GM23338 (cell line): ENCODE measurements at places on chromosomes 16 and 17. TPM values are rescaled to one million over a fixed set of nuclear protein-coding genes. Genes with fewer than 3 reads are reported as not detected.

Gene ALKBH5
- total RNA-seq = 103 and 117 TPM in 2 replicates

Gene HSPB9
- 0.52 TPM in 1 of 2 replicates, not detected in the other for total RNA-seq

Gene SULT1A2
- 0.12 and 0.17 TPM in 2 replicates for total RNA-seq

Gene TIMP2
- 22.5 and 24.4 TPM in 2 replicates for total RNA-seq

Gene TMEM235
- total RNA-seq = not detected in 2 replicates

Gene ATP2C2
- 2.1 and 2.3 TPM in 2 replicates for total RNA-seq

Gene FGF11
- 16.6 TPM in 2 replicates for total RNA-seq

Gene TP53I13
- total RNA-seq = 28.6 and 38.9 TPM in 2 replicates

GRCh38 chr17:8173056-8173870 is 2.9 kb downstream of the TMEM107 start:
- DNase-seq = peak; percentile 97
- H3K36me3 ChIP-seq = no peaks in the 10 kb centered on the region
- H3K4me3 ChIP-seq = peak overlapping the region; percentile 49
- H3K27ac ChIP-seq = peak overlapping the region; percentile 85
- H3K4me1 ChIP-seq = peaks cover 19% of the 10 kb centered on the region

DNA sequence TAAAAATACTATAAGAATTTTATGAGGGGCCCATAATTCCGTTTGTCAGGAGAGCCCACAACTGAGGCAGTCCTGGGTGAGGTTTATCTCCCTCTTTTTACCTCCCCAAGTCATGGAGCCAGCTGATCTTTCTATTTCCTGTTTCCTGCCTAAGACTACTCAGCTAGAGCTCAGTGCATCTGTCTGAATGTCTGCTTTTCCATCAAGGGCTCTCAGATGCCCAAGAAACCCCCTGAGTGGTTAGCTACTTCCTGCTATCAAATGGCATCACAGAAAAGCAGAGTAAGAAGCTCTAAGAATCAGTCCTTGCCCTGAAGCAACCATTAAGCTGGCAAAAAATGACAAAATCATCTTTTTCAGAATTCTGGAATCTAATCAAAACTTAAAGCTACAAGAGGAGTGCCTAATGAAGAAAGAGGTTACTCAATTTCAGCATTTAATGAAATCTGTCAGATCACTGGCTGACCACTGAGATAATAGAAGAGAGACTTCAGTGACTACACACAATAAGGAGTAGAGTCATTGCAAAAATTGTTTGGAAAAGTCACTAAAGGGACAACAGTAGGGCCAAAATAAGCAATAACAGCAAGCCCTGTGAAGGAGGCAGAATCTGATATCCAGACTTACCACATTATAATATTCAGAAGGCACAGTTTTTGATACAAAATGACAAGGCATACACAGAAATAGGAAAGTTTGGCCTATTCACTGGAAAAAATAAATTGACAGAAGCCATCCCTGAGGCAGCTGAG is 150.1 kb downstream of the CYB561 start:
- DNase-seq = no peak
- no peaks in the 10 kb centered on the region for H3K27me3 ChIP-seq
- H3K36me3 ChIP-seq = no peaks in the 10 kb centered on the region; the same call in 1 of the 2 replicates
- peaks cover 23% of the 10 kb centered on the region for H3K4me1 ChIP-seq
- H3K27ac ChIP-seq = no peak overlapping the region
- H3K4me3 ChIP-seq = no peak overlapping the region

DNA sequence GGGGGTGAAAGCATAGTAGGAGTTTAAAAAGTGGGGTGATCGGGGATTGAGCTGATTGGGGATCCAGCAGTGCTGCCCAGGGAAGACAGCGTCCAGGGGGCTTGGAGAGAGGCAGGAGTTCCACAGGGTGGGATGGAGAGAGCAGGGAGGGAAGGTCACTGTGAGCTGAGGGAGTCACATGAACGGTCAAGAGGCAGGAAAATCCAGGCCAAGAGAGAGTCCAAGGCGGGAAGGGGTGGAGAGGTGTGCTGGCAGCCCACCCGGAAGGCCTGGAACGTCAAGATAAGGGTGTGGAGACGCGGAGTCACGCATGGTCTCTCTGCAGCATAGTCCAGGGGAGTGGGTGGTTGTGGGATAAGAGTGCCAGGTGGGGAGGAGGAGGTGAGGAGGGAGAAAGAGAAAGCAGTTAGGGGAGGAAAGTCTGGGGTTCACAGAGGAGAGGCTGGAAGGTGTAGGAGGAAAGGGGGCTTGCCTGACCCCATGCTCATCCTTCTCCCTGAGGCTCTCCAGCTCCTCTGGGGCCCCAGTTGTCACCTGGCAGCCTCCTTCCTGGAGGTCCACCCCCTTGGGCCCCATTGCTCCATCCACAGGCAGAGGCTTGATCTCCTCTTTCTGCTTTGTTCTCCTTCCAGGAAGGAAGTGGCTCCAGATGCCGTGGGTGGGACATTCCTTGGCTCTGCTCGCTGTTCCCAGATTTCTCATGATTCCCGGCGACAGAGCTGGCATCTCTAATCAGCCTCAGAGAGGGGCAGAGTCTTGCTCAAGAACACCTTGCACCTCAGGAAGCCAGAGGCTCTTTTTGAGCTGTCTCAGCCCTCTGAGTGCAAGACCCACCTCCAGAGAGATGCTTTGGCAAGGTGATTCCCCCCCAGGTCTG is 28.7 kb downstream of the CCR7 start:
- DNase-seq = no peak
- no peak overlapping the region for H3K4me3 ChIP-seq
- no peak overlapping the region for H3K27ac ChIP-seq
- H3K36me3 ChIP-seq = no peaks in the 10 kb centered on the region
- no peaks in the 10 kb centered on the region for H3K27me3 ChIP-seq

GRCh38 chr17:42559075-42559474 is 2.9 kb upstream of the COASY start:
- H3K27ac ChIP-seq = no peak overlapping the region
- H3K4me3 ChIP-seq = no peak overlapping the region
- no peak for DNase-seq
- H3K36me3 ChIP-seq = no peaks in the 10 kb centered on the region
- peaks cover 16% of the 10 kb centered on the region; the same call in 1 of the 2 replicates for H3K4me1 ChIP-seq

GRCh38 chr16:70711211-70712031 is 25.6 kb upstream of the MTSS2 start:
- no peaks in the 10 kb centered on the region for H3K36me3 ChIP-seq
- DNase-seq = no peak
- H3K4me1 ChIP-seq = peaks cover 36% of the 10 kb centered on the region
- H3K27me3 ChIP-seq = no peaks in the 10 kb centered on the region

DNA sequence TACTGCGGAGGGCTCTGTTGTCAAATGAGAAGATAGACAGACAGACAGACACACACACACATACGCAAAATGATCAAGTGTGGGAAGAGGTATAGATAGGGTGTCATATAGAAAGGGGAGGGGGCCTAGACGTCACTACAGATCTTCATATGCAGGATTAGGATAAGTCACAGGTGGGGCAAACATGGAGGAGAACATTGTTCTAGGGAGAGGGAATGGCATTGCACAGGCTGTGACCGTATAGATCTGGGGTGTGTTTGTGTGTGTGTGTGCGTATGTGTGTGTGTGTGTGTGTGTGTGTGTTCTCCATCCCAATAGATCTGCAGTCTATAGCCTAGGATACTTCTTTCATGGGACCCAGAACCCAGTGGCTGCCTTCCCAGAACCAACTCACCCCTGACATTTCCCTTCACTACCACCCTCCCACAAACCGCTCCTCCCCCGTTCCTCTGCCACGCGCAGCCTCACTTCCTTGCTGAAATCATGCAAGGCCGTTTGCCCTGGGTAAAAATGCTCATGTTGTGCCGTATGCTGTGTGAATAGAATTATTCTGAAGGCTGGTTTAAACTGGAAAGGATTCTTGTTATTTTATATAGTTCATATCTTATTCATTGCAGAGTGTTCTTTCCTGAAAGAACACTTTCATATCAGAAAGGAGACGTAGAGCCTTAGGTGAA is 50.5 kb upstream of the CCL1 start:
- H3K27me3 ChIP-seq = peaks cover 51% of the 10 kb centered on the region
- peak overlapping the region; percentile 3; the same call in 1 of the 2 replicates for H3K4me3 ChIP-seq
- H3K4me1 ChIP-seq = peaks cover 53% of the 10 kb centered on the region
- DNase-seq = no peak
- H3K27ac ChIP-seq = no peak overlapping the region

DNA sequence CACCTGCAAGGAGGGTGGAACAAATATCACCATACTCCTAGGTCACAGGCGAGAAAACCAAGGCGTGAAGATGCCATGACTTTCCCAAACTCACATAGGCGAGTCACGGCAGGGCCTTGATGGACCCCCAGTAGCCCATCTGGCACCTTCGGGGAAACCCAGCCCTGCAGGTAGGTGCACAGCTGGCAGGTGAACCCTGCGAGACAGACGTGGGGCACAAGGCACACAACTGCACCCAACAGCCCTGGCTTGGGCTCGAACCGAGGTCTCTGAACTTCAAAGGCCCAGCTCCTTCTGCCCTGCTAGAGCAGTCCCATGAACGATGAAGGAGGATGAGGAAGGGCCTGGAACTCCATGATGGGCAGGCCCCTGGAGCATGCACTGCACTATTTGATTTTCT is 77.6 kb upstream of the DNAJA2 start:
- no peak overlapping the region for H3K27ac ChIP-seq
- no peak overlapping the region for H3K4me3 ChIP-seq
- H3K36me3 ChIP-seq = no peaks in the 10 kb centered on the region

- no peaks in the 10 kb centered on the region for H3K27me3 ChIP-seq
- DNase-seq = no peak
- no peak overlapping the region for H3K4me3 ChIP-seq
- H3K36me3 ChIP-seq = no peaks in the 10 kb centered on the region
- peaks cover 35% of the 10 kb centered on the region for H3K4me1 ChIP-seq
- H3K27ac ChIP-seq = no peak overlapping the region
These were observed 13.9 kb downstream of the COTL1 start for GRCh38 chr16:84603940-84604339.
